ENCODE measurements at places on chromosomes 5 and 9. TPM values are rescaled to one million over a fixed set of nuclear protein-coding genes. Genes with fewer than 3 reads are reported as not detected.

AIF1L gene
- 3.3 TPM for total RNA-seq

PIP5KL1 gene
- total RNA-seq, result 0.95 TPM

ITGA1 gene
- total RNA-seq, result 23.8 TPM

SHLD3 gene
- total RNA-seq, result 3.6 TPM

MUSK gene
- not detected for total RNA-seq

GHR gene
- total RNA-seq, result 1.3 TPM

PRELID2 gene
- total RNA-seq, result 8.9 TPM

CCDC183 gene
- not detected for total RNA-seq

MARCOL gene
- not detected for total RNA-seq

WDR31 gene
- 0.46 TPM for total RNA-seq

RORB gene
- total RNA-seq, result 3.0 TPM

IL17B gene
- total RNA-seq, result 0.31 TPM

SHOC1 gene
- total RNA-seq, result 1.5 TPM

BHMT2 gene
- total RNA-seq, result not detected

CCL27 gene
- total RNA-seq, result not detected

SELENOP gene
- 68.9 TPM for total RNA-seq

TLN1 gene
- total RNA-seq, result 95.8 TPM

GRCh38 chr5:99305045-99305580 is 376.3 kb upstream of the CHD1 start:
- DNase-seq, result no peak

- DNase-seq, result no peak
Measured at GRCh38 chr9:35563791-35564197, 41.3 kb upstream of the TESK1 start.

- peak; percentile 83 for DNase-seq
Measured at GRCh38 chr9:131732061-131732526, 7.8 kb downstream of the RAPGEF1 start.

DNA sequence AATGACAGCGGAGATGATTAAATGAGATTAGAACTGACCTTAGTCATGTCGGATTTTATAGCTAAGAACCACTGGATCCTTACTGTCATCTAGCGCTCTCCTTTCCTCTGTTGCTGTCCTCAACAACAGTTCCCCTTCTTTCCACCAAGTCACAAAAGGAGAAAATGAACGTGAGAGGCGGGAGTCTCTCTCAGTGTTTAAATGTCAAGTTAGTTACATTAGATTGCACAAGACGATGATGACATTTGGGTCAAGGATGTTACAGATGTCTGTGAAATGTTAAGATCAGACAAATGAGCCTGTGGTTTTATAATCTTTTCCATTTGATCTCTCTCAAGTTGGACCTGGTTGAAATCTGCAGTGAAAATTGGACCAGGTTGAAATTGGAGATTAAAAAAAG is 53.5 kb downstream of the FBXO38 start:
- no peak for DNase-seq

GRCh38 chr9:15244001-15244441 is 63.0 kb downstream of the TTC39B start:
- DNase-seq, result peak; percentile 41

DNA sequence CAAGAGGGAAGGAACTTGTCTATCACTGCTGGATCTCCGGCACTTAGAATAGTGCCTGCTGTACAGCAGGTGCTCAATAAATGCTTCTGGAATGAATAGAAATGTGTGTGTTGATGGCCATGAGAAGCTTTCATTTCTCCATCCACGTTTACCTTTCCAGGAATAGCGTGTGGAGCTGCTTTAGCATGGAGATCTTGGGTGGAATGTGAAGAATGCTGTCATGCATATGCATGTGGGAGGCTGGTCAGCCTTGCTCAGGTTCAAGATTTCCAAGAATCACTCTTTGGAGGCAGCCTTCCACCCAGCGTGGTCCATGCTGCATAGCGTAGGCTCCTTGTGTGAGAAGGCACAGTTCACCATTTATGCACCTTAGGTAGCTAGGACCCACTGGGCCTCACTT is 19.2 kb downstream of the COL15A1 start:
- DNase-seq, result peak; percentile 34

DNA sequence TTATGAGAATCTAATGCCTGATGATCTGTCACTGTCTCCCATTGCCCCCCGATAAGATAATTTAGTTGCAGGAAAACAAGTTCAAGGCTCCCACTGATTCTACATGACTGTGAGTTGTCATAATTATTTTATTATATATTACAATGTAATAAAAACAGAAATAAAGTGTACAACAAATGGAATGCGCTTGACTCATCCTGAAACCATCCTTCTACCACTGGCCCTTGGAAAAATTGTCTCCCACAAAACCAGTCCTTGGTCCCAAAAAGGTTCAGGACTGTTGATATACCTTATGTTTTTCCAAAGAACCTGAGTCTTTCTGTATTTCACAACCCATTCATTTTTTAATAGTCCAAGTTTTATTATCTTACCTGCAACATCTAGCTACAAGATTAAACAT is 403.5 kb downstream of the TAF11L14 start:
- DNase-seq, result no peak

GRCh38 chr5:131170540-131171275 is at the start of gene LYRM7:
TSS of gene LYRM7 (plus strand) at chr5:131170944. CDS start at chr5:131171021, 77 bp downstream.
- peak; percentile 100 for DNase-seq

DNA sequence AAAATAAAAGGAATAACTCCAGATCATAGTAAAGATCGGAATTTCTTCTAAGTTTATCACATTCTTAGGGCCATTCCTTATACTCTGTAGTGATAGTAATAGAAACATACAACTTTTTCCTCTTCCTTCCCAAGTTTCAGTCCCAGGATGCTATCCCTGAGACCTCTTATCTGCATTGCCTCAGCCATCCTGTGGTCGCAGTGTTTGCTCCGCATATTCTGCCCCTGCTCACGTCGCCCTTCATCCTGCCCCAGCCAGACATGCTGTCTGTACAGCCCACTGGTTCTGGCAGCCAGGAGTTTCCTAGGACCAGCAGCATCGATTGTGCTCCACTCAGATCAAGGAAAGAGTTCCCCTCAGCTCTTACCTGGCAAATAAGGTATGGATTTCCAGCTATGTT is 132.7 kb upstream of the ERCC6L2 start:
- no peak for DNase-seq

- no peak for DNase-seq
Measured at GRCh38 chr5:172527559-172527958, 73.2 kb upstream of the SH3PXD2B start.

- no peak for DNase-seq
Measured at GRCh38 chr9:123645126-123645525, 284.8 kb downstream of the DENND1A start.

DNA sequence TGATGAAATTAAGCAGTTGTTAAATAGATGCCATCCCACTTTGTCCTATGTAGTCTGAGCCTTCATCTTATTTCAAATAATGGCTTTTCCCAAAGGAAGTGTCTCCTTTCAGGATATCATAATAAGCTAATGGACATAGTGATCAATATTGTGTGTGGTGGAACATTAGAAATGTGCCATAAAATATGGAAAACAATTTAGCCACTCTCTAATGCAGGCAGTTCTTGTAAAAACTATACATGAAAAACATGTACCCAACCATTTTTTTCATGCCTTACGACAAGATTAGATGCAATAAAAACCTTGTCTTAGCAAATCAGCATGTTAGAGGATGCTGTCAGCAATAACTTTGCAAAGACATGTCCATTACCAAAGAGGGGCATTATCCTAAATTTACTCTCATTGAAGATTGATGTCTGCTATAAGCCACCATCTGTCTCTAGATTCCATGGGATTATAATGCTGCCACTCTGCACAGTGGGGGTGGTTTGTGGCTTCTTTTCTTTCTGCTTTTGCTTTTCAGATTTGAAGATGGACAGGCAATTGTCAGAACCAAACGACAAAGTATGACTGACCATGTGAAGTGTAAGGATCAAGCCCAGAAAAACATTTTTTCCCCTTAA is 724.0 kb upstream of the ZNF608 start:
- no peak for DNase-seq

DNA sequence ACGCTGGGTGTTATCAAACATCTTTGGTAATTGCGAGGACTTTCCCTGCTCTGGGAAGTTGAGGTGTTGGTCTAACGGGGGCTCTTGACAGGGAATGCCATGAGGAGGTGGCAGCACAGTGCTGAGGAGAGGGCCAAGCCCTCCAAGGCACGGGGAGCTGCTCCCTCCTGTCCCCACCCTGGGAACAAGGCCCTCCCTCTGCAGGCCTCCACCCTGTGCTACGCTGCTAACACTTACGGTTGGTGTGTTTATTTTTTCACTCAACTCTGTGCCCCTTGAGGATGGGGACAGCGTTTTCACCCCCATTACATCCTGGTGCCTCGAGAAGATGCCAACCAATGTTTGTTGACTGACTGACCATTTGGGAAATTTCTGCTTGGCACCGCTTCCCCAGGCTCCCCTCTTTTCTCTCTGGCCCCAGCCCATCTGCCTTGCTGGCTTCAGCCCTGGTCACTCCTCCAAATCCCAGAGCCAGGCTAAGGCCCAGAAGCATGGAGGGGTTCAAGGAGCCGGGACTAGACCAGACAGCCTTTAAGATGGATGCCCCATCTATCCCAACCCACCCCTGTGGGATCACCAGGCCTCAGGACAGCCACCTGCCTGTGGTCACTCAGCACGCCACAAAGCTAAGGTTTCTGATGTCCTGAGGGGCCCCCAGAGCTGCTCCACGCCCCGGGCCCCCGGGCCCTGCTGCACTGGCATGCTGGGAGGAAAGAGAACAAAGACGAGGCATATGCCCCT is 125.7 kb downstream of the BARX1 start:
- no peak for DNase-seq

- DNase-seq, result no peak
Measured at GRCh38 chr5:75701856-75702255, 15.4 kb downstream of the POC5 start.

- DNase-seq, result no peak
Measured at GRCh38 chr5:136374638-136375037, 9.3 kb upstream of the TRPC7 start.

GRCh38 chr5:78727786-78728761 is 79.5 kb upstream of the LHFPL2 start:
- no peak for DNase-seq

DNA sequence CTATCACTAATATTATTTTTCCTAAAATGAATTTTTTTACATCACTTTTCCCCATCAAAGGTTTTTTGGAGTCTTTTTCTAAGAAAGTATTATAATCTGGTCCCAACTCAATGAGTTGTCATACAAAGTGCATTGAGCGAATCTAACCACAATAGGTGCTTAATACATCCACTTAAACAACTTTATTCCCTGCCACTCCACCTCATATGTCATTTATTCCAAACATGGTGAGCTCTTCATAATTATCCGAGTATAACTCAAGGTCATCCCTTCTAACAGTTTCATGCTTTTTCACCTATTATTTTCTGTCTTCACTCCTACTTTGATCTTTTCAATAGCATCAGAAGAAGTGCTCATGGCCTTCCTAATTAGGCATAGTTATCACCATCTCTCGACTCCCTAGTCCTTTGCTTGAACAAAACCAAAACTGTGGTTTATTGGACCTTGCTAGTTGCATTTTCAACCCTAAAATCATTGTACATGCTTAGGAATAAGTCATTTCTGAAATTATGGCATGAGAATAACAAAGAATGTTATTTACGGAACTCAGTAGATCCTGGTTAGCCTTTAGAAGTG is 754.7 kb upstream of the CTNND2 start:
- no peak for DNase-seq

DNA sequence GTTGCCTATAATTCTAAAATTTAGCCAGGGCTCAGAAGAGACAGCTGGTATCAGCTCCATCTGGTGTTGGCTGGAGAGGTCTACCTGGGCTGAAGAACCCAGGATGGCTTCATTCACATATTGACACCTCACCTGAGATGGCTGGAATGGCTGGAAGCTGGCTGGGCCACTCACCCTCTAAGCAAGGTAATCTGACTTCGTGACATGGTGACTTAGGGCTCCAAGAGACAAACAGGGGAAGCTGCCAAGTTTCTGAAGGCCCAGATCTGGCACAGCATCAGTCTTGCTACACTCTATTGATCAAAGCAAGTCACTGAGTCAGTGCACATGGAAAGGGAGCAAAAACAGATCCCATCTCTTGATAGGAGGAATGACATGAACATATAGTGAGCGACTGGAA is 102.3 kb downstream of the EPB41L4A start:
- no peak for DNase-seq

GRCh38 chr9:15935661-15936305 is 382.9 kb downstream of the CCDC171 start:
- DNase-seq, result no peak

DNA sequence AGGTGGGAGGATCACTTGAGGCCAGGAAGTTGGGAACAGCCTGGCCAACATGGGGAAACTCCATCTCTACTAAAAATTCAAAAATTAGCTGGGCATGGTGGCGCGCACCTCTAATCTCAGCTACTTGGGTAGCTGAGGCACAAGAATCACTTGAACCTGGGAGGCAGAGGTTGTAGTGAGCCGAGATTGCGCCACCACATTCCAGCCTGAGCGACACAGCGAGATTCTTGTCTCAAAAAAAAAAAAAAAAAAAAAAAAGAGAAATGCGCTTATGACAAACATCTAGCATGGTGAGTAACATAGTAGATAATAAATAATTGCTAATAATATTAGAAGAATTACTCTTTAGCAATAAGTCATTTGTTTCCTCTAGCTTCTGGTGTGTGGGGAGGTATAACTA is 25.9 kb downstream of the RUSC2 start:
- no peak for DNase-seq

DNA sequence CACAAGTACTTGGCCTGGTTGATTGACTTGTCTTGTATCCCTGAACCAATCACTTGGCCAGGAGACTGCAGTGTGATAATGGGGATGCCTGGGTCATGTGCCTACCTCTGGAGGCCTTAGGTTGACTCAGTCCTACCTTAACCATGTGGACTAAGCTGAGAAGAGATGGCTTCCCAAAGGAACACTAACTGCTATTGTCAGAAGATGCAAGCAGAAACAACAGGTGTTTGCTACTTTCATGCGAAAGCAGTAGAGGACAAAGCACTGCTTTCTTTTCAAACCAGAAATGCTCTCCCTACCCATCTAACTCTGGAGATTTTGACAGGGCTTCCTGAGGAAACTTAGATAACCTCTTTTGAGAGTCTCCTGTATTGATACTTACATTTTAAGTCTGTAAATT is 22.9 kb downstream of the CDK7 start:
- no peak for DNase-seq

- no peak for DNase-seq
Measured at GRCh38 chr5:132055808-132056609, 4.4 kb upstream of the IL3 start.

DNA sequence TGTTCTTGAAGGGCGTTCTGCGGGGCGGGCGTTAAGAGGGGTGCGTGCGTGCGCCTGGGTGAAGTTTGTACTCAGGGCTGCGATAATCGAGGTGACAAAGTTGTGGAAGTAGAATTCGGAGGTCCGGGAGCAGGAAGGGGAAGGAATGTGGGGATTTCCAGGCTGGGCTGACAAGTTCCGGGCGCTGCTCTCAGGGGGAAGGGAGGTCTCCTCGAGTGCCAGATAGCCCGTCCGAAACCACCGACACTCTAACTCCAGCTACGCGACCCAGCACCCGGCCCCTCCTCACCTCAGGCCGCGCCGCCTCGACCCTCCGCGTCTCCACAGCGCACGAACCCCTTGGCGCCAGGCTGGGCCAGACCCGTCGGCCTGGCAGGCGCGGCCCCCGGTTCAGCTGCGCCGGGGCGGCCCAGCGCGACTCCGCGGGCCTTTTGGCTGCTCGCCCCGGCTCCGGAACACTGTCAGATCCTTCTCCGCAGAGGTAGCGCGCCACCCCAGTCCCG is at the start of gene IL6ST:
Gene IL6ST (minus strand): TSS at position 469 of the 503 bp plus-strand sequence. CDS start 18,685 bp downstream, outside the sequence.
- peak; percentile 63 for DNase-seq

- no peak for DNase-seq
Measured at GRCh38 chr9:94222870-94223269, 36.2 kb upstream of the ZNF169 start.
